ENCODE measurements at places on chromosomes 12 and 14.

DNA sequence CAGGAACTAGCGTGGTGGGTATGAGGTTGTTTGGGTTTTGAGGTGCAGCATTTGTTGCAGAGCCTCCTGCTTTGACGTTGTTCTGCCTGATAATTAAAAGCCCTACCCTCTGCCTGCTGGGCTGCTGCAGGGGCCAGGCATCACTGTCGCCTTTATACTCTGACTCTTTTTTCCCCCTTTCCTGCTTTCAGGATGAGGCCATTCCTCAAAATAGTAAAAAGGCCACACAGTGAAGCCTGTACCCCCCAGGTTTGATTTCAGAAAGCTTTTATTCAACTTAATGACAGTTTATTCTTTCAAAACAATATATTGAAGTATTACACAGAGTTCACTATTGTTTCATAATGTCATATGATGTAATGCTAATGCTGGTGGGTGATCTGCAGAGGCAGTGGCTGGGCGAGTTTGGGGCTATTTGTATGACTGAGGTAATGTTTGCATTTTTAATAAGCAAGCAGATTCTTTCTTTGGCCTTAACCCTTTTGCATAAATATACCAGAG is 9.1 kb downstream of the BORCS5 start:
- no peak for DNase-seq

DNA sequence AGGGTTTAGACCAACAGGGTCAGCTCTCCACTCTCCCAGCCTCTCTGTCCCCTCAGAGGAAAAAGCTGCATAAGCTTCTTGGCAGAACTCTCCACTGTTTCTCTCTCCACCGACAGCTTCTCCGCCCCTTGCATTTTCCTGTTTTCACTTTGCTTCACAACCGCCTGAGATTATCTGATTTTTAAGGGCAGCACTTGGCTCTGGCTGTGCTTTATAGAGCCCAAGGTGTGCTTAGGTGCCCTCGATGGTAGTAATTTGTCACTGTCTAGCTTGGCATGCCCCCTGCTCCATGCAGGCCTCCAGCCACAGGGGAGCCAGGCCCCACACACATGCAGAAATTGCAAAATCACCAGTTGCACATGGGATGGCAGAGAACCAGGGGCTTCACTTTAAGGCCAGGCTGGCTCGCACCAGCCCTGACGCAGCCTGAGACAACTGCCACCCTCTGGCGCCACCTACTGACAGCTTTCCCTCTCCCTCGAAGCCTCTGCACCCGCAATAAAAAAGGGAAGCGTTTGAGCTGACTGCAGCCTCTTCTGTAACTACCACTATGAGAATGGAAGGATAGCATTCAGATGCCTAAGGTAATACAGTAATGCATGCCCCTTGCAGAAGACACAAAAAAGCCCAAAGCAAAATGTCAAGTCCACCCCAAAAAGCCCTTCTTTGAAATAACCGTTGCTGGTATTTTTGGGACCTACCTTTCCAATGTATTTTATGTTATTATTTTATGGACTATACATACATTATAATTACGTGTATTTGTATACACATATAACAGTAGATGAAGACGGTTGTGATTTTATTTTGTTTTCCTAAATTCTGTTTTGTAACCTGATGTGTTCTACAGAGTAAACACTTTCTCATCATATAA is 32.0 kb upstream of the RIMBP2 start:
- DNase-seq, result peak; percentile 93

DNA sequence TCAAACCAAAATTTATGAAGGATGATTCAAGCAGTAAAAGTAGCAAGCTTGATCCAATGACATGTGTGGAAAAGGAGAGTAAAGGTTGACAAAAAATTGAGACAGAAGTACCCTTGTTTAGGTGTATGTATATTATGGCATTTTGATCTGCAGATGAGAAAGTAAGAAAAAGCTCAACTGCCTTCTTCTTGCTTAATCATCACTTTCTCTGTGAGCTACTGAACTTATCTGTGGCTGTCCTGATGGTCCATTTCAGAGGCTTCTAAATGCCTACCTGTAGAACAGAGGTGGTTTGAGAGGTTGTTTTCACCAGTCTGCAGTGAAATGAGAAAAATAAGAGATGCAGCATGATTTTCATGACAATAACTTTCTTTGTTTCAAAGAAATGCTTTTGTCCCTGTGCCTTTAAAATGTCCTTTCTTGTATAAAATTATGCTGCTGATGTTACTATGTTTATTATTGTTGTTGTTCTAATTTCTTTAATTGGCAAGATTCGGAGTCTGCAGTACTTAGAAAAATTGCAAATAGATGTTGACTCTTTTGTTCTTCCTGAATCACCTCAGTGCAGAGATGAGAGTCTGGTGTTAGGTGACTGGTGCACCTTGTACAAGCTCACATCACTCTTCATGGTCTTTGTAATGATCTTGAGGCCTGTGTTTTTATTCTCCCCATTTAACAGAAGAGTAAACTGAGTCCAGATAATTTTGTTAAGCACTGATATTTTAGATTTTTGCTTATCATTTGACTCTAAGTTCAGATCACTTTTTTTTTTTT is 821.9 kb downstream of the VRK1 start:
- no peak for DNase-seq

GRCh38 chr12:124939421-124940142 is 25.1 kb upstream of the UBC start:
- DNase-seq, result peak; percentile 81

DNA sequence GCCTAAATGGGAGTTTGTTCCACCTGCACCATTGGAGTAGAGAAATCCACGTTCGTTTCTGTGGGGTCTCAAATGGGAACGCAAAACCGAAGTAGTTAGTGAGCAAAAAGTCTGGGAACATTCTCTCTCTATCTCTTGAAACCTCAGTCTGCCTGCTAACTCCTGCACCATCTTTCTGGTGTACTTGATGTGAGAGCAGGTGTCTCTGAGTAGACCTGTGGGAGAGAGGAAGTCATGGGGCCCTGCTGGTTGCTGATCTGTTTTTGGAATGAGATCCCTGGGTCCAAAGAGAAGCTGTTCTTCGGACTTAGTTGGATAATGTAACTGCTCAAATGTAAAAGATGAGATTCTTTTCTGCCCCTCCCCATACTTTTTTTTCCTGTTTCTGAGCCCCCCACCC is 57.3 kb downstream of the MAX start:
- DNase-seq, result no peak

DNA sequence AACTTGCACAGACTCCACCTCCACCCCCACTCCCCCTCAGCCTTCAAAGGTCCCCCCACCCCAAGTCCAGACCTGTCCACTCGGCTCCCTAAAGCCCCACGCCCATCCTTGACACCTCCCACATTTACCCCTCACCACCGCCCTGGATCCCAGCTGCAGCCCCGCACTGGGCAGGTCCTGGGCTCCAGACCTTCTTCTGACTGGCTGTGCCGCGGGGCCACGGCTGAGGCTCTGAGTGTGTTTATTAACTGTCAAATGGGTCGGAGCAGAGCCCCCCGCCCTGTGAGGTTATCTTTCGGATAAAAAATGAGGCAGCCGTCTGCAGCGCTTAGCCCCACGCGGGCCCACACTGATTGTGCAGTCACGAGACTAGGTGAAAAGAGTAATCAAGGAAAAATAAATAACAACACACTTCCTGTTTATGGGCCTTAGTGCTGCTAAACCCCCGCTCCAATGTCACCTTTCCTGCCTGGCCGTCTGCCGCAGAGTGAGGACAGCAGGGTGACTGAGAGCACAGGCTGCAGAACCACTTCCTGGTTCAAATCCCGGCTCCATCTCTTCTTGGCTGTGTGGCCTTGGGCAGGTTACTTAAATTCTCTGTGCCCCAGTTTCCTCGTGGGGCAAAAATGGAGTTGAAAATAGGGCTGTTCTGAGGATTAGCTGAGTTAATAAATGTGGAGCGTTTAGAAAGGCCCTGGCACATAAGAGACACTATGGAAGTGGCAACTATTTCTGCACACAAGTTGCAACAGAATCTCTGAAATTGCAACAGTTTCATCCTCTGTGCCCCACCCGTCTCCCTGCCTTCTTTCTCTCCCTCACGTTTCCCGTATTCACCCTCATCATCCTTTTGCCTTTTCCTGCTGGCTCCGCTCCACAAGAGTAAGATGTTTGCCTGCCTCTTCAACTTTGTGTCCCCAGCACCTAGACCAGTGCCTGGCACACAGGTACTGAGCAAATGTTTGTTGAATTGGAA is 9.4 kb downstream of the SETD1B start:
- DNase-seq, result no peak
